H7 (cell line): ENCODE measurements at places on chromosomes 2 and 18. TPM values are rescaled to one million over a fixed set of nuclear protein-coding genes. Genes with fewer than 3 reads are reported as not detected.
A peak's percentile ranks its signal among the peaks of the same experiment; 100 is the strongest.

MRPL33 gene
- total RNA-seq = 76.5 and 81.9 TPM in 2 replicates

AQP12A gene
- not detected in 2 replicates for total RNA-seq

NOL4 gene
- 0.07 and 0.66 TPM in 2 replicates for total RNA-seq

MYOM1 gene
- total RNA-seq = 0.14 and 0.55 TPM in 2 replicates

RAB6C gene
- not detected in 2 replicates for total RNA-seq

SDC1 gene
- total RNA-seq = 27.2 and 38.5 TPM in 2 replicates

CHN1 gene
- total RNA-seq = 30.4 and 37.9 TPM in 2 replicates

DNA sequence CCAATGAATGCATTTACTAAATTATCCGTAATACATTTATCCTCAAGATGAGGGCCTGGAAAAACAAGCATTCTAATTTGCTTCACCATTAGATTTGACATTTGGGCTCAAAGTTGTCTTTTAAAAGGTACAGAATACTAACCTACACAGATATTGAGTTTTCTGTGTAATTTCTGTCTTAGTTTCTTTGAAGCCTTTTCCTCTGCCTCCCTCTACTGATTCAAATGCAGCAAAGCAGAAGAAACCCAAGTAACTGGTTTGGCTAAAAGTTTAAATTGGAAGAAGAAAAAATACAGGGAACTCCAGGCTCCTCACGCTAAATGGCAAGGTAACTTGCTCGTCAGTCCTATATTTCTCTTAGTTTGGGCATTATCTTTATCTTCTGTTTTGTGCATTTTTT is 53.3 kb upstream of the SLC5A7 start:
- no peak for DNase-seq

DNA sequence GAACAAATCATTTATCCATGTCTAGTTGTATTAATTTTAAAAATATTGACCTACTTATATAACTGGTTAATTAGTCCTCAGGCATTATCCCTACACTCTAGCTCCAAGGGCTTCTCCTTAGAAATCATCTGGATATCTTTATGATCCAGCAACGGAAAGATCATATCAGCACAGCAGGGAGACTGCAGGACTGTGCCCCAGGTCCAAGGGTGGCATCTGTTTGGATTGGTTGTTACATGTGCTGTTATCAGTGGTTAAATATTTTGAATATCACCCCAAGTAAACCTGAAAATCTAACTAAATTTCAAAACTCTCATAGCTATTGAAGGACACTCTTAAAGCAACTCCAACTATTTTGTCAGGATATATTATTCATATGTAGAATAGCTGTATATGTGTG is 556.2 kb upstream of the ZEB2 start:
- DNase-seq = no peak

- peak; percentile 51 for DNase-seq
These were observed 130.3 kb downstream of the NEDD4L start for GRCh38 chr18:58174285-58174684.

DNA sequence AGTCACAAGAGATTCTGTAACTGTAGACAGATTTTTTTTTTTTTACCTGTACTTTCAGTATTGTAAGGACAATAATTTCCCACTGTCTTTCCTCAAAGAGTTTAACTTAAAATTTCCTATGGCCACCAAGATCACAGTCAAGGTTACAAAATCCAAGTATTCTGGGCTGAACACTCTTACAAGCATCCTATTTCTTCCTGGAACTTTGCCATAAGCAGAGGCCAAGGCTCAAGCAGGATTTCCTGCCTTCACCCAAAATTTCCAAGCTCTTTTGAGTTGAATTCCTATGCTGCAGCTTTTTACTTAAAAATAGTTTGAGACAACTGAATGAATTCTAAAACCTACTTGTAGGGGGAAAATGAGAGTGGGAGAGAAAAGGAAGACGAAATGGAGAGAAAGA is 299.4 kb downstream of the ZNF516 start:
- no peak for DNase-seq

DNA sequence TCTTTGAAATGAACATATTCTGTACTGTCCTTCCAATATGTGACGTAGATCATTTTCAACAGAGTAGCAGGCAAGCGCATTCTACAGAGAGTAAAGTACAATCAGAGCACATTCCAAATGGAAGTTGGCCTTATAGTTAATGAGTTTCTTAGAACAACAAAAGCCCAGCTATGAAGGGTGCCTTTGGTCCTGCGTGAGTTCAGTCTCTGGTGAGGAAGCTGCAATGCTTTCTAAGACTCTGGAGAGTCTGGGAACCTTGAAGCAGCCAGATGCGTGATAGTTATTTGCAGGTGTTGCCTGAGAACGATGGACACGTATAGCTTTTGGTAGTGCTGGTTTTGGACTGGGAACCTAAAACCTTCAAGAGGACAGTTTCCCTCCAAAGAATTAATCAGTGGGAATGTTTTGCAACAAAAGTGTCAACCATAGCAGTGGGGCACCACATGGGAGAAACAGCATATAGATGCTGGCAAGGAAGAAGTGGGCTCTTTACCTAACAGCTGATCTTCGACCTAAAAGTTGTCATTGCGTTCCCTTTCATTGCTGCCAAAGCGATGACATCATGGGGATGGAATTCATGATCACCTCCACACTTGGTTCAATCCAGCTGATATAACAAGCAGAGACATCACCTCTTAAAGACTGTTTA is 9.3 kb upstream of the SNORC start:
- no peak for DNase-seq

GRCh38 chr2:68807821-68808266 is 63.4 kb downstream of the BMP10 start:
- DNase-seq = no peak
